Effector memory CD8-positive, alpha-beta T cell (primary cell): ENCODE measurements at places on chromosomes 1 and 21.

DNA sequence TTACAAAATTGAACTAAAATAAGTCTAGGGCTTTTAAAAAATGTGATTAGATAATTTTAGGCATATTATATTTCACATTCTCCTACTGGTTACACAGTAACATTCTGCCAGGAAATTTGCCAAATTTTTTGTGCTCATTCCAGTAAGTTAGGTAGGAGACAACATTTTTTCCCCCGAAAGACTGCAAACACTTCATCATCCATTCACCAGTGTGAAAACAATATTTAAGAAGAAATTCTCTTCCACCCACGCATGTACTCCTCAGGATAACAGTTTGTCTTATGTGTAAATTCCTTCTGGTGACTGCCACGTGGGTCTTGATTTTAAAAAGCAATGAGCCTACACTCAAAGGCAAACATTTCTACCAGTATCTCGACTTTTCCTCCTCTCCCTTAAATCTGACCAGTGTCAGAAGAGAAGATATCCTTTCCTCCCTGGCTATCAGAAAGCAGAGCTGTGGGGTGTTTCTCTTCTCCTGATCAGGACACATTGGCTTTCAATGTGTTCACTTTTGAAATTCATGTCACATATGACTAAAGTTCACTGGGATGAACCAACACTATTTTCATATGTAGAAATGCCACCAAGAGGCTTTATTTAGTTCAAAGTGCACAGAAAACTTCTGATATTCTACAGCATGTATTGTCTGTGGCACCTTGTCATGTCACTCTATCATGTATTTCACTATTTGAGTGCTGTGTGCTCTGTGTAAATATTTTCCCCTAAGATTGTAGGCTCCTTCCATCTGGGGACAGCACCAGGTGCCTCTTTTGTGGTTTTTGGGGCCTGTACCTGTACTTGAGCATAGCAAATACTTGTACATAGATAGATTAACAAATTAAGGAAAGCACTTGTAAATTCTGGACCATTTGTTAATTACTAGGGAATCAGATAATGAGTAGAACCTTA is 38.6 kb downstream of the LHX9 start:
- no peak for DNase-seq

GRCh38 chr1:7994827-7995226 is 31.3 kb downstream of the ERRFI1 start:
- DNase-seq = no peak

- no peak for DNase-seq
Observed at GRCh38 chr1:59514061-59514909, 217.4 kb downstream of the FGGY start.

DNA sequence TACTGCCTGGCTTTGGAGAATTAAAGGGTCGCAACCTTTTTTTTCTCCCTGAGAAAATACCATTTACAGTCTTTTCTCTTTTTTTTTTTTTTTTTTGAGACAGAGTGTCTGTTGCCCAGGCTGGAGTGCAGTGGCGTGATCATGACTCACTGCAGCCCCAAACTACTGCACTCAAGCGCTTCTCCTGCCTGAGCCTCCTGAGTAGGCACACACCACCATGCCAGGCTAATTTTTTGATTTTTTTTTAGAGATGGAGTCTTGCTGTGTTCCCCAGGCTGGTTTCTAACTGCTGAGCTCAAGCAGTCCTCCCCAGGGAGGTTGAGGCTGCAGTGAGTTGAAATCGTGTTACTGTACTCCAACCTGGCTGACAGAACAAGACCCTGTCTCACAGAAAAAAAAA is 24.6 kb downstream of the UBE4B start:
- no peak for DNase-seq

- no peak for DNase-seq
Observed at GRCh38 chr1:150798525-150798924, 9.5 kb downstream of the CTSK start.

- DNase-seq = no peak
Observed at GRCh38 chr1:151713874-151714273, 2.7 kb downstream of the CELF3 start.

DNA sequence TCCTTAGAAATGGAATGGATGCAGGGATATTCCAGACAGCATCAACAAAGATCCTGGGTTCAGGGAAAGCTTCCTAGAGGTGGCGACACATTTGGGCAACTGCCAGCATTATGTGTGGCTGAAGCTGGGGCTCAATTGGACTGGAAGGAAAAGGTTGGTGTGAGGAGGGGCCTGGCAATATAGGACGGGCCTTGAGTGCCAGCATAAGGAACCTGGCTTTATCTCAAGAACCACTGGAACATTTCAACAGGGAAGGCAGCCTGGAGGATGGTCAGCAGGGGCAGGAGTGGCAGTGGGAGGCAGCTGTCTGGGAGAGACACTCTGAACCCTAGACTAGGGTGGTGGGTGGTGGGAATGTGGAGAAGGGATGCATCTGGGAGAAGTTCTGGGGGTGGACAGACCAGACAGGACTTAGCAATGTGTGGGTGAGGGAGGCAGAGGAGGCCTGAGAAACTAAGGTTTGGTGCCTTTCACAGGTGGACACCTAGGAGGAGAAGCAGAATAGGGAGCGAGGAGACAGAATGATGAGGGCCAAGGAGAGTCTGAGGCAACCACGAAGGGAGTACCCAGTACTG is 3.5 kb downstream of the SH3BGRL3 start:
- no peak for DNase-seq

GRCh38 chr1:117580882-117581281 is 25.0 kb upstream of the TENT5C start:
- DNase-seq = no peak

GRCh38 chr1:116671912-116672311 is 4.4 kb upstream of the IGSF3 start:
- DNase-seq = no peak

GRCh38 chr21:28025111-28025510 is 967.6 kb downstream of the LTN1 start:
- no peak for DNase-seq
